ENCODE measurements at places on chromosomes 13 and 19.

GRCh38 chr13:97582170-97582569, 148.2 kb downstream of the RAP2A start:
- no peak for DNase-seq

GRCh38 chr13:42970824-42971690, 21.0 kb downstream of the EPSTI1 start:
- peak; percentile 40 for DNase-seq

DNA sequence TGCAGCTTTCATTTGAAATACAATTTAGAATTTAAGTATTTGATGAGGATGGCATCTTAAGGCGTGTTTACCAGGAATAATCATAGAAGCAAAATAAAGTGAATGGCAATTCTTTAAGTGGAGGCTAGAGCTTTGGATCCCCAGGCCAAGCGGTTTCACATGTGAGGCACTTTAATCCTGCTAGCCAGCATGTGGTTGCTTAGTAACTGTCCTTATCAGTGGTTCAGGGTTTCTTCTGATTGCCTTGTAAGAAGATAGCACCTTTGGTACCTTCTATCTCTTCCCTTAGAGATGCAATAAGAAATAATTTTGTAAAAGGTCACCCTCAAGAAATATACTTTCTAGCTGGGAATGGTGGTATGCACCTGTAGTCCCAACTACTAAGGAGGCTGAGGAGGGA, 38.9 kb upstream of the SERP2 start:
- DNase-seq = no peak

- no peak for DNase-seq
Measured at GRCh38 chr13:38391341-38391740, 41.7 kb downstream of the UFM1 start.

GRCh38 chr19:48683349-48683748, 10.5 kb upstream of the NTN5 start:
- no peak for DNase-seq

GRCh38 chr19:50547385-50548190, 20.6 kb downstream of the LRRC4B start:
- no peak for DNase-seq

DNA sequence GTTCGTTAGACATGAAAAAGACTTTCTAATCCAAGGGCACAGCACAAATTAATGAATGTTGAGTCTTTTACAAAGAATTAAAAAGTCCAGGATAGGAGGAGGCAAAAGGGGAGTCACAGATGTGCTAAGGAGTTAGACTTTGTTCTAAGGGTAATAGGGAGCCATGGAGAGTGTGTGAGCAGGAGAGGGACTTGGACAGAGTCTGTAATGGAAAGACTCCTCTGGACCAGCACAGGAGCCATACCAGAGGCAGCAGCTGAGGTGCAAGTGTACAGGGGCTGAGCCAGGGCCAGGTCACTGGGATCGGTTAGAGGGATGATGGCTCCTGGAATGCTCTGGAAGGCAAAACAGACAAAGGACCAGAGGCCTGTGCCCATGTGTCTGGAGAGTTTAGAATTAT, 10.5 kb downstream of the GTPBP3 start:
- no peak for DNase-seq
